ENCODE measurements at places on chromosomes 16 and 17.

DNA sequence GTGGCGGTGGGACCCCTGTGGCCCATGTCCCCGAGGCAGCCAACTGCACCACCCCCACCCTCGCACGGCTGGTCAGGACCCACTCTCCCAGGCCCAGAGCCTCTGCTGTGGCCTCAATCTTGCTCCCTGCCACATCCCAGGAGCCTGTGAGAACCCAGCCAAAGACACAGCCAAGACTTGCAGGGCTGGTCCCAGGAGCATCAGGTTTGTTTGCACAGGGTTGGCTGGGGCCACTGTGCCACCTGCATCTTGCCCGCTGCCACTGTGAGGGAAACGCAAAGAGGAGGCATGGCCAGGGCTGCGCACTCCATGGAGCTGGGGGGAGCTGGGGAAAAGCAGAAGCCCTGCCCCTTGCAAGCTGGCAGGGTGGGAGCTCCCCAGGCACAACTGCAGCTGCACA lies 92.5 kb downstream of the SSH2 start:
- DNase-seq = no peak

GRCh38 chr16:24077966-24078365 lies 178.2 kb upstream of the CACNG3 start:
- DNase-seq = no peak

- DNase-seq = no peak
These were observed 13.4 kb downstream of the ITGAL start for GRCh38 chr16:30485818-30486436.

DNA sequence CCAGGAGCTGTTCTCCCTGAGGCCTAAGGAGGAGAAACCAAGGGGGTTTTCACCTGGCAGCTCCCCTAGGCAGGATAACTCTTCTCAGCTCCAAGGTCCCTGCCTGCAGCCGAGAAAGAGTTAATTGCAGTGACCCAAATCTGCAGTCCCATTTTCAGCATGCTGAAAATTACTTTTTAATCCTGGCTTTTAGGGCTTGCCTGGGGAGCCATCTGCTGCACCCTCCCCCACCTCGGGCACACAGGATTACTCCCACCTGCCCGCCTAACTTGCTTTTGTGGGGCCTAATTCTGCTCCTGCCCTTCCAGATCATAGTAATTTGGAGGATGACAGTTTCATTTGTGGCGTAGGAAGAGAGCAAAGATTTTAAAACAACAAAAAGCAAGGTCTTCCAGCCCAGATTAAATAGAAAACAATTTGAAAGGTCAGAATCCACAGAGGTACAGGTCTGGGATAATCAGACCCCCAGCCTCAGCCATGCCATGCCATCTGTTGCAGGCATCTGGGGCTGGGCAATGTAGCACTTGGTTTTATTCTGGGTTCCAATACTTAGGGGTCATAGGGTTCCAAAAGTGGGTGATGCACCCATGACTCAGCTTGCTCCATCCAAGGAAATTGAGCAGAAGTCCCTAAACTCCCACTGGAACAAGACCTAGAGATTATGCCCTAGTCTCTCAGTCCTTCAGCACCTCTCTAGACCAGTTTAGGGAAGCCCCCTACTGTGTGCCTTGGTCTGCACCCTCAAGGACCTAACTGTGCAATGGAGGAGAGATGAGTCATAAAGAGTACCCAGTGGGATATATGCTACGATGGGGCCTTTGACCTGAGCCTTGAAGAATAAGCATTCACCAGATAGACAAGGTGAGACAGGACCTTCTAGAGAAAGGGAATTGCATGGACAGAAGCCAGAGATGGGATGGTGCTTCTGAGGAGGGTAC lies 64.5 kb upstream of the NLK start:
- no peak for DNase-seq

- no peak for DNase-seq
These were observed 3.8 kb upstream of the ALKBH5 start for GRCh38 chr17:18179804-18180203.

DNA sequence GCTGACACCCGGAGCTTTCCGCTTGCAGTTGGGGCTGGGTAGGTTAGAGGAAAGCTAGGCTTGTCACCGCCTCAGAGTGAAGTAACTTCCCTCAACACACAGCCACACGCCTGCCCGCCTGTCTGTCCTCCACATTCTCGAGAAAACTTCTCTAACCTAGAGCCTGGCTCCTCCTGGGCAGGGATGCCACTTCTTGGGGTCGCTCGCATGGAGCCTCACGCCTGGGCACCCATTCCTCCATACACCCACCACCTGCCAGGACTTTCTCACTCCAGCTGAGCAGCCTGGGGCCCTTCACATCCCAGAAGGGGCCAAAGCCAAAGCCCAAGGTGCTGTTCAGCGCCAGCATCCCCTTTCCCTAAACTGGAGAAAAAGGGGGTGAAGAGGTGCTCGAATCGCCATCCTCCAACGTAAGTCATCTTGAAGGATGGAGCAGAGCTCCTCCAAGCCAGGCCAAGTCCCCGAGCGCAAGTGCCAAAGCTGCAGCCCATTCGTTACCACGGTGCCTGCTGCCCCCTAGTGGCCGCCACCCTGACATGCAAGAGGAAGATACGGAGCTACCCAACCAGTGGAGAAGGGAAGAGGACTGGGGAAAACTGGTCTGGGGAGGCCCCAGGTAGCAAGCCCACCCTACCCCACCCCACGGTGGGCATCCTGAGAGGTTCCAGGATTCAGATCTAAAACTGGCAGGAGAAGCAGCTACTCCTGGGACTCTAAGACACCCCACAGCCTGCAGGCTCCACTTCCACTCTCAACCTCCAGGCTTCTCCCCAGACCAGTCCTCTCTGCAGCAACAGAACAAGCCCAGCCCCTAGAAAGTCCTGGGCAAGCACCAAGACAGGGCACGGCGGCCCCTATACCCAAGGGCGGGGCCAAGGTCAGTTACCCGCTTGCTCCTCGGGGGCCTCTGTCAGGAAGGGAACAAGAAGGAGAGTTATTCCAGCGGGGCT lies 63.1 kb downstream of the MYO18A start:
- peak; percentile 69 for DNase-seq
